NCI-H2029 (cell line): ENCODE measurements at places on chromosomes 7 and 10.

DNA sequence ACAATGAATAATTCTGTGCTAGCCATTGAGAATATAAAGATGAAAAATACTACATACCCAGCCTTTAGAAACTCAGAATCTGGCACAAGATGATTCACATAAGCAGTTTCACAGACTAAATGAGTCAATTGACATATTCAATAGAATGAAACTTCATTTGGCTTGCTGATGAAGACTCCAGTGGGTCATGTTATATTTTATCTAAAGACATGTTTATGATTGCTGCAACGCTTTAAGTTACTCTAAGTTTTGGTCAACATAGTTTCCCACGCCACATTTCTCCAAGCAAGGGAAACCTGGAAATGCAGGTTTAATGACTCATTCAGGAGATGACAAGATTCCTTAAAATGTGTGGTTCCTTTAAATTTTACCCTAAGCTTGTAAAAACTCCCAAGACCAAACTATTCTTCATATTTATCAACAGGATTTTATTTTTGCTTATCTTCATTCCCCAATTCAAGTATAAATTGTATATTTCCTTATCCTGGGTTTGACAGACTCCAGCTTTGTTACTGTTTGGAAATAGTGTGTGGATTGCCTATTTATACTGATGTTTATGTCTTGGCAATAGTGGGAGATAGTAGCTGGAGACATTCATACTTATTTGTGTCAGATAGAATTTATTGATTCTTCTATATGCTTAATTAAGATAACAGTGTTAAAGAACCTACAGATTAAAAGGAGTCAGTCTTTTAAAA, 6.6 kb downstream of the SEMA3A start:
- no peak for DNase-seq

GRCh38 chr10:104256335-104256961, 1.8 kb downstream of the GSTO1 start:
- no peak for DNase-seq

DNA sequence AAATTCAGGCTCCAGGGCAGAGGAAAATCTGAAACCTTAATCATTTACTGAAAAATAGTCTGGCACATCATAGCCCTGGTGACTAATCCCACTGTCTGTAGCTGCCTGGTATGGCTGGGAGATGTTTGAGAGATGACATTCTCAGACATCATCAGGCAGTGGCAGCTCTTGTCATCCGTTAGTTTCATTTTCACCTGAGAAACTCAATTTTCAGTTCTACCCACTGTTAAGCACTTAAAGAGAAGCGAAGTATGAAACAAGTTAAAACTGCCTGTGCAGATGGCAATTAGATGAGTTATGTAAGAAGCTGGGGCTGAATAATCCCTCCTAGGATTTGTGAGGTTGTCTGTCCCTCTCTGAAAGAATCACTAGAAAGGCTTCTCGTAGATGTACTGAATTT, 150.2 kb downstream of the NSUN6 start:
- no peak for DNase-seq

GRCh38 chr10:69641261-69641980, 11.4 kb downstream of the FAM241B start:
- no peak for DNase-seq

DNA sequence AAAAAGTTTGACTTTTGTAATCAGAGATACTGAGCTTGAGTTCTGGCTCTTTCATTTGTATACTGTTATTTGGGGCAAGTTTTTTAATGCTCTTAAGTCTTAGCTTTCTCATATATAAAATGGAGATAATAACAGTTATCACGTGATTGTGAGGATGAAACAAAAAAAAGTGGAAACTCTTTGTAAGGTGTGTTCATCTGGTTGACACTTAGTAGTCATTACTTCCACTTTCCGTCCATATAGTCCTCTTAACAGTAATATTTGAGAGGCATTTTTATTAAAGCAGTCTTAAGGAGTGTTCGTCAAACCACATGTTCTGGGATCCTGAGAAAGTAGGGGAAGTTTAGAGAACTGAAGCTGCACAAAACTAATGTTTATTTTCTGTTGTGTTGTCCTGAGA, 65.6 kb downstream of the PTEN start:
- no peak for DNase-seq

- DNase-seq, result no peak
These were observed 415.4 kb upstream of the LRRN3 start for GRCh38 chr7:110675383-110676103.

DNA sequence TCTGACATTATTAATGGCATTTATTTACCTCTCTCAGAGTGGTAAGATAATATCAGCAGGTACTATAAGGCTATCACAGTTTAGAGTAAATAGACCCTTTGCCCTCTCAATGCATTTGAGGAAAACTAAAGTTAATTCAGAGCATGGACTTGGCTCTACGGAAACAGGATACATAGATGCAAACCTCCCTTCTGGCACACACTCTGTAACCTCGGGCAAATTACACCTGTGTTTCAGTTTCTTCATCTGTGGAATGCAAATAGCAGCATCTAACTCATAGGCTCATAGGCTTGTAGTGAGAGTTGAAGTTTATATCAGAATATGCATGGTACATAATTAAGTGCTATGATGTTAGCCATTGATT, 5.6 kb downstream of the RAPGEF5 start:
- DNase-seq, result no peak

- DNase-seq, result peak; percentile 20
These were observed 106.7 kb upstream of the INSYN2A start for GRCh38 chr10:127303105-127303504.

DNA sequence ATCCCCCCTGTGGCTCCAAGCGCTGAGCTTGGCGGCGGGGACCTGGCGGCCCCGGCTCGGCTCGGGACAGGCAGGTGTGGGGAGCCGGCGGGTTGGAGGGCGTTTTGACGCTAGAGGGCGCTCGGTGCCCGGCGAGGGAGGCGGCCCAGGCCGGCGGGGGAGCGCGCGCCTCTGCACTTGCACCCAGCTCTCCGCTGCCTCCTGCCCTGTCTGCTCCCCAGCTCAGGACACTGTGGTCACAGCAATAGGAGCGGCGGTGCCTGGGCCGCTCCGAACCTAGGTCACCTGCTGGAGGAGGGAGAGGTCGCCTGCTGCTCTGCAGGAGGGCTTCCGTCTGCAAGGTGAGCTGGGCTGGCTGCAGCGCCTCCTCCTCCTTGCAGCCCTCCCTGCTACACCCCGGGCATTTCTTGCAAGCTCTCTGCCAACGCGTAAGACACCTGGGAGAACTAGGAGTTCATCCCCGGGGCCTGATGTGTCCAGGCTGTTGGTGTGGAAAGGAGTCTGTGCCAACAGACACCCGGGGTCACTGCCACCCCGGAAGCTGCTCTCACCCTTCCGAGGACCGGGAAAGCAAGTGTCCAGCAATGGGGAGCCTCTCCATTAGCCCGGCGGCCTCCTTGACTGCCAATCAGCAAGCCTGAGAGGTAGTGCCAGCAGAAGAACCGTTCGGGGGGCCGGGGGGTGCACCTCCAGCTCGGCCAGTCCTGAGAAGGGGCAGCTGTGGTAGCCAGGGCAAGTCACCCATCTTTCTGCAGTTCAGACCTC, 620.4 kb downstream of the GALNT17 start:
- DNase-seq, result peak; percentile 38
